ENCODE measurements at places on chromosomes 16 and 17.

GRCh38 chr17:77666881-77667395, 291.6 kb upstream of the TNRC6C start:
- DNase-seq: peak; percentile 53

- no peak for DNase-seq
Observed at GRCh38 chr16:89482817-89483205, 7.5 kb downstream of the ANKRD11 start.

DNA sequence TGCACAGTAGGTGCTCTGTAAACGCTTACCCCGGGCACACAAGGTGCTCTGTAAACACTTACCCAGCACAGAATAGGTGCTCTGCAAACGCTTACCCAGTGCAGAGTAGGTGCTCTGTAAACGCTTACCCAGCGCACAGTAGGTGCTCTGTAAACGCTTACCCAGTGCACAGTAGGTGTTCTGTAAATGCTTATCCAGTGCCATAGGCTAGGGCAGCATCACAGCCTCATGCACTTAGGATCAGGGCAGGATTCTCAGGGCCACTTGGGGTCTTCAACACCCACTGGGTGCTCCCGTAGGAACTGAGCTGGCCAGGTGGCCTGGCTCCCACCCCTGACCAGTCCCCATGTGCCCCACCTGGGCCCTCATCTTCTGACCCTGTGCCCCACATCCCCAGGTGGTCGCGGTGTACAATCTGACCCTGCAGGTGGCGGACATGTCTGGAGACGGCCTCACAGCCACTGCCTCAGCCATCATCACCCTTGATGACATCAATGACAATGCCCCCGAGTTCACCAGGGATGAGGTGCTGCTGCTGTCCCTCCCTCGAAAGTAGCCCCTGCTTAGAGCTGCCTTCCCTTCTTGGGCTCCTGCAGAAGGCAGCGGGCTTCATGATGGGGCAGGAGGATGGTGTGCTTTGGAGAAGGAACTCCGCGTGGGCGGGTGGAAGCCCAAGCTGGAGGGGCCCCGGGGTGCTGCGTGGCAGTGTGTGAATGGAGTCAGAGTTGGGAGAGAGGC, 13.1 kb downstream of the SLC22A31 start:
- DNase-seq: no peak

DNA sequence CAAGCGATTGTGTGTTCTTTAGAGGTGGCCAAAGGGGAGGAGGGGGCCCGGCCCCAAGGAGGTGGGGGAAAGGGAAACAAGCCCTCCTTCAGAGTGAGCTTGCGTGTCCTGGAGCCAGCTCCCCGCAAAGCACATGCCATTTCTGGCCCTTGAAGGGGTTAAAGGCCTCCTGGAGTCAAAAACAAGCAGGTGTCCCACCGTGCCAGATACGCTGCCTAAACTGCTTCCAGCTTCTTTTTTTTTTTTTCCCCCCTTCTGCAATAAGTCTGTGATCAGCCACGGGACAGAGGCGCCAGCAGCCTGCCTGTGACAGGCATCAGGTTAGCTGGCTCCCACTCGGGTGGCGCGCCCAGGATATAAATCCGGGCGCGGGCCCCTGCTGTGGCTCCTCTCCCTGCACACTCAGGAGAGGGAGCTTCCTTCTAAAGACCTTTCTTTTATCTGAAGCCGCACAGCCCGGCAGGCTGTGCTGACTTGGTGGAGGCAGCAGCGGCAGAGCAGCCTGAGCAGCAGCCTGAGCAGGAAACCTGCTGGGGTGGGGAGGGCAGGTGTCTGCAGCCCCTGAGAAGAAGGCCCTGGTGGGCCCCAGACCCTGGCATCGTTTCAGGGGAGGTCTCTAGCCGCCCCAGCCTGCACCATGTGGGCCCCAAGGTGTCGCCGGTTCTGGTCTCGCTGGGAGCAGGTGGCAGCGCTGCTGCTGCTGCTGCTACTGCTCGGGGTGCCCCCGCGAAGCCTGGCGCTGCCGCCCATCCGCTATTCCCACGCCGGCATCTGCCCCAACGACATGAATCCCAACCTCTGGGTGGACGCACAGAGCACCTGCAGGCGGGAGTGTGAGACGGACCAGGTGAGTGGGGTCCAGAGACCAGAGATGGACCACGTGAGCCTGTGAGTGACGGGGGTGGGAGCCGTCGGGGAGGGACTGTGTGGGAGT, at the start of gene WFIKKN2:
Gene WFIKKN2 (plus strand): TSS at position 286 of the 934 bp plus-strand sequence. CDS start 352 bp downstream, at position 638.
- DNase-seq: no peak

GRCh38 chr17:1202291-1202690, 22.5 kb upstream of the ABR start:
- no peak for DNase-seq

DNA sequence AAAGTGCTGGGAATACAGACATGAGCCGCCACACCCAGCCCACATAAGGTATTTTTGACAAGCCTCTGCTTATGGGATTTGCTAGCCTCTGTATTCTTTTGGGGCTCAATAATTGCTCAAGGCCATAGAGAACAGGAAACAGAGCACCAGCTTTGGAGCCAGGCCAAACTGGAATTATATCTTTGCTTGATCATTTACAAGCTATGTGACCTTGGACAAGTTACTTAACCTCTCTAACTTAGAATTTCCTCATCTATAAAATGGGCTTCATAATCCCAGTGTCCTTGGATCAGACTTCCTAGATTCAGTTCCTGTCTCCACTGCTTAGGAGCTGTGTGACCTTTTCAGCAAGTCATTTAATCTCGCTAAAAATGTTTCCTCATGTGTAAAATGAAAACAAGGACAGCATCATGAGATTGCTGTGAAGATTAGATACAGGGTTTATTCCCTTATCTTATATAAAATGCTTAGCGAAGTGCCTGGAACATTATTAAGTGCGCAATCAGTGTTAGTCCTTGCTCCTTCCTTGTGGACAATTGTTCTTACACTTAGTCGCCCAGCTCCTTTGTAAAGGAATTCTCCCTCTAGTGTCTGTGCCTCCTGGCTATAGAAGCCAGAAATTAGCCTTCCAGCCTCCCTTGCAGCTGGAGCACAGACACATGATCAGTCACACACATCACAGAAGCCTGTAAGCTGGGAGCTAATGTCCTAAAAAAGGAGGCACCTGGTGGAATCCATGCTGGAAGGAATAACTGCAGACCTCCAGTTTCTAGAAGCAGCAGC, 16.6 kb downstream of the KRT9 start:
- DNase-seq: no peak

- peak; percentile 85 for DNase-seq
Observed at GRCh38 chr16:66947302-66948065, 12.2 kb downstream of the CES2 start.

DNA sequence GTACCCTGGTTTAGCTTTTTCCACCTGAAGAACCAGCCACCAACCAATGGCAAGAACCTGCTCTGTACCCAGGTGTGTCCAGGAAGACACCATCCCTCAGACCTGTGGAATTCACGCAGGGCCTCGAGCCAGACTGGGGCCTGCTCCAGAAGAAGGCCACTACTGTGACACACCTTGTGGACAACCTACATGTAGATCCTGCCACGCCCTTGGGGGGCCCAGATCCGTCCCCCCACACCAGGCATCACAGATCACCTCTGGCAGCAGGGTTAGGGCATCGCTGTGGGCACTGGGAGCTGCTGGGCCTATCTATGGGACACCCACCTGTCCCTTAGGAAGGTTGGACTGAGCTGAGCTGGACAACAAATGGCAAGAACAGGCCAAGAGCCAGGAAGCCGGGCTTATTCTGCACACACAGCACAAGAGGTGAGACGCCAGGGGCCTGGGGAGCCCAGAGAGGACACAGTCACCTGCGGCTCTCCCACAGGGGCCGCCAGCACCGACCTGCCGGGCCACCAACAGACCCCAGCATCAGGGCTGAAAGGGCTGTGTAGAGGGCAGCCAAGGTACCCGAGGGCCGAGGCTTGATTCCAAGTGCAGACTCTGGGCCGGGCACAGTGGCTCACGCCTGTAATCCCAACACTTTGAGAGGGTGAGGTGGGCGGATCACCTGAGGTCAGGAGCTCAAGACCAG, 7.7 kb downstream of the FAAP100 start:
- DNase-seq: no peak

GRCh38 chr16:88772871-88773811, 11.9 kb downstream of the PIEZO1 start:
- DNase-seq: no peak

- no peak for DNase-seq
Observed at GRCh38 chr16:74874912-74875546, 100.4 kb upstream of the FA2H start.

Data from activated CD4-positive, alpha-beta T cell treated with anti-CD3 and anti-CD28 coated beads, Interleukin-2, amount 50 U/mL, for 1 hour (primary cell).